ENCODE measurements at places on chromosomes 16 and 17.
A peak's percentile ranks its signal among the peaks of the same experiment; 100 is the strongest.

DNA sequence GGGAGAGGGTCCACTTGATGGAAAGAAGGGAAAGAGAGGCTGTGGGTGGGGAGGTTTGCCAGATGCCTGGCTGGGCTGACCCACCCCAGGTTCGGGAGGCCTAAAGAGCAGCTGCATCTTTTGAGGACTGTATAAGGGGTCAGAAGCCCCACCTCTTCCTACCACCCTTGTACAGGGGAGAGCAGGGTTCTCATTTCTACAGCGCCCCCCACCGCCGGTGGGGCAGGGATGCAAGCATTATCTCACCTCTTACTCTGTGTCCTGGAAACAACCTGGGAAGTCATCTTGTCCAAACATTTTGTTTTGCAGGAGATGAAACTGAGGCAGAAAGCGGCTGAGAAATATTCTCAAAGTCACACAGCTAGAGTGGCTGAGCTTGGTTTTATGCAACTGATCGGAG lies 22.5 kb upstream of the CCDC182 start:
- no peak for DNase-seq

DNA sequence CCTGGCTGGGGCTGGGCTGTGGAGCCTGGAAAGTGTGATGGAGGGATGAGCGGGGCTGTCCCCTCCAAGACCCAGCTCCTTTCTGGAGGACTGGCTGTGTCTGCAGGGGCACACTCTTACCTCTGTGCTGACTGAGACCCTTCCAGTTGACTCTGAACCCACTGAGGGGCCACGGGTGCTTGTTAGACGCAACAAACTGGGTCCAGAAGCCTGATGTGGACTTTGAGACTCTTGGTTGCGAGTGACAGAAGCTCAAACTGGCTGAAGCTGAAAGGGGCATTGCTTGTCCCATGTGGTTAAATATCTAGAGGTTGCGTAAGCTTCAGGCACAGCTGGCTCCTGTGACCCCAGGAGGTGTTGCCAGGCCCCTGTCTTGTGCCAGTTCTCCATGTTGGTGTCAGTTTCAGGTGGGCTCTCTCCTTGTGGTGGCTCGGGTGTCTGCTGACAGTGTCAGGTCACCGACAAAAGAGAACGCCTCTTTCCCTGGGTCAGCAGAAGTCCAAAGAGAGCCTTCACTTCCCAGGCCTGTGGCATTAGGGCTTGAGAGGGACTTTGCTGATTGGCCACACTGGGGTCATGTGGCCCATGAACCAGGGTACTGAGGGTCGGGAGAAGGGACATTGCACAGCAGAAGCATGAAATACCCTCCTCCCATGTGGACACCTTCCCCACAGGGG lies 16.7 kb downstream of the ADCY7 start:
- no peak for DNase-seq

DNA sequence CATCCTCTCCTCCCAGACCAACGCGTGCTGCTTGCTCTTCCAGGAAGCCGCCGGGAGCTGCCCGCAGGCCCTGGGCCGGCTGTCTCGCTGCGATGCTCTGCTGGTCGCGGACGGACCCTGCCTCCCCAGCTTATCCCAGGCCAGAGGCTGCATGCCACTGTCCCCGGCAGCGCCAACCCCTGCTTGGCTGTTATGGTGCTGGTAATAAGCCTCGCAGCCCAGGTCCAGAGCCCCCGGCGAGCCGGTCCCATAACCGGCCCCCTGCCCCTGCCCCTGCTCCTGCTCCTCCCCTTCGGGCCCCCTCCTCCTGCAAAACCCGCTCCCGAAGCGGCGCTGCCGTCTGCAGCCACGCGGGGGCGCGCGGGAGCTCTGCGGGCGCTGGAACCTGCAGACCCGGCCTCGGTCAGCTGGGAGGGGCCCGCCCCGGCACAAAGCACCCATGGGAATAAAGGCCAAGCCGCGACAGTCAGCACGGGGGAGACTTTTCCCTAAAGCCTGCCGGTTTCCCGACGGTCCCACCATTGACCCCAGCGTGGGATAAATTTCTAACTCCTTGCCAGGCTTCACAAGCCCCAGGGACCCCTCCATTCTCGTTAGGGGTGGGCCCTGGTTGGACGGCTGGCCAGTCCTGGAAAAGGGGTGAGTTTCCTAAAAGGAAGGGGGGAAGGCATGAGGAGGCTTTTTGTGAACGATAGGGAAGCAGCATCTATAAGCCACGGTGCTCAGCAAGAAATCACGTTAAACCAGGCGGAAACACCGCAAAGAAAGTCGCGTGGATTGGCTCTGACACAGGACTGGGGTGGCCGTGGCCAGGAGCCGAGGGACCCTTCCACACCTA lies 11.2 kb downstream of the ENPP7 start:
- DNase-seq = peak; percentile 74

GRCh38 chr16:51538707-51539498 lies 387.8 kb upstream of the SALL1 start:
- DNase-seq = no peak

DNA sequence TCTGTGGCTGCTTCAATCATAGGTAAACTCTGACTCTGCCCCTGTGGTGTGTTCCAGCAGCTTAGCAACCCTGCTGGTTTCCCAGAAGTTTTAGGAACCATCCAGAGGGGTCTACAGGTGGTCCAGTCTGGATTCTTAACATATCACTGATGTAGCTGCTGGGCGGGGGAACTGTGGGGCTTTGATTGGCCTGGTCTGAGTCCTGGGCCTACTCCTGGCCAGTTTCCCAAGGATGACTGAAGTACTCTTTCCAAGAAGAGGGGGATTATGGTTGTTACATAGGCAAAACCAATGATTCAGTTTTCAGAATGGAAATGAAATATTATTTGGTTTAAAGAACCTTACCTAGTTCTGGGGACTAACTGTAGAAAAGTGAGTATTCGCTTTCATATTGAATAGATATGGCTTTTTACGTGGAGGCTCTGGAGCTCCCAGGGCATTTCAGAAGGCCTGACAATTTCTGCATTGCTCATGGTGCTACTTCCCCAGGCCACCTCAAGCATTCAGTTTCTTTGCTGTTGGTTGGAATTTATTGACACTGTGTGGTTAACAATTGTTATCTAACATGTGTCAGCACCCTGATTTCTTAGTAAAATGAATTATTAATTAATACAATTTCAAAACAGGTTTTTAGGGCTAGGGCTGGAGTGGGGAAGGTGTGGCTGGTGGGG lies 38.4 kb downstream of the EPN2 start:
- no peak for DNase-seq

DNA sequence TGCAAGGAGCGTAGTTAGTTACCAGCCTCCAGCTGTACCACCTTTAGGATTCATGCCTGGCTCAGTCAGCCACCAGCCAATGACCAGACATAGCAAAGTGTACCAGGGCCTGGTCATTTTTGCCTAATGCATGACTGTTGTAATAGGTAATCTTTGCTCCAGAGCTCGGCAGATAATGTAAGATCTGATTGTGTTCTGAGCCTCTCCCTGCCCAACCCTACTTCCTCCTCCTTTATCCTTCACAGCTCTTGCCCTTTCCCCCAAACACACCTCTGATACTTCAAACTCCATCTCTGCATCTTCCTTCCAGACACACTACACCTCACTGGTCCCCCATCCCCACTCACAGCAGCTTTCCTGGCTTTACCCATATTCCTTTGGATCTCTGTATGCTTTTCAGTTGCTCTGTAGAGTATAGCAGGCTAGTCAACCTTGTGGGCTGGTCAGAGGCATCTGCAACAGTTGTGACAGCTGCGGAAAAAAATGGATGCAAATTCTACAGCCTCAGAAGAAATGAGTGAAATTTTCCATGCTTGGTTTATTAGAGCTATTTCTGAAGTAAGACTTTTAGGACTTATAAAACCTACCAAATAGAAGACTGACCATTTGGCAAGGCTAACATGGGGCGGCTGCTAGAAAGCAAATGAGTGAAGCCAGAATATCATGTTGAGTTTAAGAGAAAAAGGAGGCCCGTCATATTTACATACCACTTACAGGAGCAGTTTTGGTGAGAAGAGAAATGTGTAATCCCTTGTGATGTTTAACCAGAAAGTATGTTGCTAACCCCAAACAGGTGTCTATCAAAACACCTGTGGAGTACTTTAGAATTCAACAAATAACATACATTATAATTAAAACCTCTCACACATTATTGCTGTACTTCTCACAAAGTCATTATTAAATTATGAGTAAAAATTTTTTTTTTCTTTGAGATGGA lies 19.9 kb upstream of the C16orf87 start:
- no peak for DNase-seq

GRCh38 chr17:51764387-51764971 lies 394.0 kb downstream of the CA10 start:
- DNase-seq = peak; percentile 31

DNA sequence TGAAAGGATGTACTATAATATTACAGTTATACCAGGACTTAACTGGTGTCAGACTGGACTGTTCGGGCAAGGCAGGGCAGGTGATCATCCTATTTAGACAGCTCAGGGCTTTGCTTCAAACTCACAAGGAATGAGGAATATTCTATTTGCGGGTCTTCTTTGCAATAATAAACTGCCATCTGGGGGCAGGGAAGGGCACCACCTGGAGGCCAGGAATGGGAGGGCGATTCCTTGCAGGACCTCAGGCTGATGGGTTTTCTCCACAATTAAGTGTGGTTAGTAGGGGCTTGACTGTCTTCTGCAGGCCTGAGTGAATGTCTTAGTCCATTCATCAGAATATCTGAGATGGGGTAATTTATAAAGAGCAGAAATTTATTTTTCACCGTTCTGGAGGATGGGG lies 424.1 kb downstream of the CA10 start:
- DNase-seq = no peak

DNA sequence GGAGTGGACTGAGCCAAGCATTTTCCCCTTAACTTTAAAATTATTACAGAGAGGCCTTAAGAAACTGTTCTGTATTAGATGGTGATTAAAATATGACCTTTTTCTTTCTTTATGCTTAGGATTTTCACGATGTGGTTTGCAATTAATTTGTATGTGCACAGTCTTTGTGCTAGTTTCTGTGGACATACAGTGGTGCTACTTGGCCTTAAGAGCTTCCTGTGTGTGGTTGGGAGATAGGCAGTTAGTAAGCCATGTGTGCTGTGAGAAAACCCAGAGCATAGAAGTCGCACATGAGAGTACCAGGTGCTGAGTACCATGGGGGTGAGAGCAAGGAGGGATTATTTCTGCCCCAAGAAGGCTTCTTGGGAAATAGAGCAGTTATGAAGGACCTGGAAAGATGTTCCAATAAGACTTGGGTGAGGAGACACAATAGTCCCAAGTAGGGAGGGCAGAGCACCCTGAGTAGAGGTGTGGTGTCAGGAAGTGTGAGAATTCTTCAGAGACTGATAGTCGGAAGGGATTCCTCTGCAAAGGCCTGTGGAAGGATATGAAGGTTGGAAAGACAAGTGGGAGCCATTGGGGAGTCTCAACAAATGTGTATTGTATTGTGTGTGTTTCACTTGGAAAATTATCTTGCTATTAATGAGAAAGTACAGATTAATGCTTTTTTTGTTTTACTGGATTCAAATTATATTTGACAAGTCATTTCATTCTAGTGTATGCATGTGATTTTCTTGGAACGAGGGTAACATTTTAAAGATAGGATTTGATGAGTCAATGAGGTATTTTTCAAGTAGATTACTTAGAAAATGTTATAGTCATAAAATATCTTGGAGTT lies 239.9 kb downstream of the PRKCA start:
- DNase-seq = no peak

DNA sequence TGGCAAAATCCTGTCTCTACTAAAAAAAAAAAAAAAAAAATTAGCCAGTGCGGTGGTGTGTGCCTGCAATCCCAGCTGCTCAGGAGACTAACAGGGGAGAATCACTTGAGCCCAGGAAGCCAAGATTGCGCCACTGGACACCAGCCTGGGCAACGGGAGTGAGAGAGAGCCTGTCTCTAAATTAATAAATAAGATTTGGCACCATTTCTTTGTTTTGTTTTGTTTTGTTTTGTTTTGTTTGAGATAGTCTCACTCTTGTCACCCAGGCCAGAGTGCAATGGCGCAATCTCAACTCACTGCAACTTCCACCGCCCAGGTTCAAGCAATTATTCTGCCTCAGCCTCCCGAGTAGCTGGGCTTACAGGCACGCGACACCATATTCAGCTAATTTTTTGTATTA lies 9.4 kb upstream of the GAST start:
- DNase-seq = no peak

- DNase-seq = no peak
Observed at GRCh38 chr16:24345704-24346103, 89.6 kb downstream of the CACNG3 start.

DNA sequence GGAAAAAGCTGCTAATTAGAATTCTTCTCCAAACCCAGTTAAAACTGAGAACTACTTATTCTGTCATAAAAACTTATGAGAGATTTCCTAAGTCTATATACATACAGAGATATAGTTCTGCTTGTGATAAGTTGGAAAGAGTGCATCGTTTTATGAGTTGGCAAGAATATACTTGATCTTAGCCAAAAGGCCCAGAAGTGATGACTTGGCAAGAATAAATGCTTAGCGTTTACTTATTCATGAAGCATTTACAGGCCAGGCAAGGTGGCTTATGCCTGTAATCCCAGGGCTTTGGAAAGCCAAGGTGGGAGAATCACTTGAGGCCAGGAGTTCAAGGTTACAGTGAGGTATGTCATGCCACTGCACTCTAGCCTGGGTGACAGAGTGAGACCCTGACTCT lies 81.7 kb downstream of the CYB561 start:
- DNase-seq = no peak

- peak; percentile 66 for DNase-seq
Observed at GRCh38 chr17:17303010-17303846, at the start of gene NT5M. Gene NT5M, plus strand, starts transcription at chr17:17303373. Its CDS starts 178 bp downstream, at chr17:17303551.

All from CD4-positive, alpha-beta T cell treated with Interleukin-1 beta for 1 hour (primary cell).